ENCODE measurements at places on chromosomes 13 and 19. TPM values are rescaled to one million over a fixed set of nuclear protein-coding genes. Genes with fewer than 3 reads are reported as not detected.

- no peak for DNase-seq
Observed at GRCh38 chr13:102195566-102196462, 206.0 kb downstream of the FGF14 start.

DNA sequence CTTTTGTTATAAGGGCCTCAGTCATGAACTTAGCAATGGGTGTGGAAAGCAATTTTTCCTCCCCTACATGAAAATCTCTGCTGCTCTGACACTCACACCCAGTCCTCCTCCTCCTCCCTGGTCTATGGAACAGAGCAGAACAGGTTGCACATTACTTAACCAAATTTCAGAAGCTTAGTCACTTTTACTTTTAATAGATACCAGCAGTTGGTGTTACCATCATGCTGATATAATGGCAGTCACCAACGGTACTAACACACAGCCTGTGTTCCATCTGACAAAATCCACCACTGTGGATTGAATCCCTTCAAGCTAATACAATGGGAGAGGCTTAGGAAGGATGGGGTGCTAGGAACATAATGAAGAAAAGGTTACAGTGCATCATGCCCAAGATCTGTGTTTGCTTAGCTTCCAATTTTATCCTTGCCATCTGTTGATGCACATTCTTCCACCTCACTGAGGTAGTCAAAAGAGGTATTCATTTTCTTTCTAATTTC, 9.8 kb downstream of the TPT1 start:
- no peak for DNase-seq

- DNase-seq: no peak
Observed at GRCh38 chr19:897442-898039, 4.3 kb downstream of the RNU6-9 start.

DNA sequence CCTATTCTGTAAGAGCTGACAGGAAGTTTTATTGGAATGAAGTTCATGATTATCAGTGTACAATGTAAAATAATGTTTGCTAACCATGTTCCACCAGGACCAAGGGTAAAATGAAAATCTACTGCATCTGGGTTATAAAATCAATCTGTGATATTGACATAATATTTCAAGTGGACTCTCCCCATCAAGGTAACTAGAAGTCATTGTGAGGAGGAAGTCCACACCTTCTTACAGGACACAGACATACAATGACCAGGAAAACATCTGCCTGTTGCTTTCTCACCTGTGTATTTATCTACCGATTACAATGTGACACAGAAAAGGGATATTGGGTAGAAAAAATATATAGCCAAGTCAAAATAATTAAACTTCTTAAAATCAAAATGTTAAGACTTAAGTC, 140.7 kb upstream of the RFC3 start:
- DNase-seq: no peak

GRCh38 chr19:31693131-31693932, 344.1 kb upstream of the TSHZ3 start:
- DNase-seq: no peak

Gene FCHO1
- total RNA-seq: 6.1 TPM

Measured in sciatic nerve (tissue), 2 donors.